ENCODE measurements at places on chromosomes 1 and 21.

- DNase-seq: no peak
These were observed 36.2 kb upstream of the ACTRT2 start for GRCh38 chr1:2985067-2985561.

- peak; percentile 96 for DNase-seq
These were observed at the start of gene CELF3 for GRCh38 chr1:151716771-151717631. TSS of gene CELF3 (minus strand) at chr1:151716803. CDS start at chr1:151716020, 783 bp downstream.

- no peak for DNase-seq
These were observed 5.5 kb upstream of the PPIE start for GRCh38 chr1:39733161-39733560.

DNA sequence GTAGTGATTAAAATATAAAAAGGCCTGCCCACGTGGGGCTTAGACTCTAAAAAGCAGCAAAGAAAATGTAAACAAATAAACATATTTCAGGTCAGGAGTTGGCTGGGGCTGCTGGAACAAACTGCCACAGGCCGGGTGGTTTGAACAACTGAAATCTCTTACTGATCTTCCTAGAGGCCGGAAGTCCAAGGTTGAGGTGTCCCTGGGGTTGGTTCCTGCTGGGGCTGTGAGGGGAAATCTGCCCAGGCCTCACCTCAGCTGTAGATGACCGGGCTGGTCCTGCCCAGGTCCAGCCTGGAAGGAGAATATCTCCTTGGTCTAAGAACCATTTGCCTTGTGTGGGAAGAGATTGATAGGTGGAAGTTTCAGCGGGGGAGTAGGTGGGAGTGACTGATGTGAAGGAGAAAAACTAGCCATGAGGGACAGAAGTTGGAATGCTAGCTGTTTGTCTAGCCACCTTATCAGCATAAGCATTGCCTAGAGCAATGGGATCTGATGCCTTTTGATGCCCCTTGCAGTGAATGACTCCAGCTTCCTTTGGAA, 221.1 kb downstream of the DYRK1A start:
- DNase-seq: no peak

DNA sequence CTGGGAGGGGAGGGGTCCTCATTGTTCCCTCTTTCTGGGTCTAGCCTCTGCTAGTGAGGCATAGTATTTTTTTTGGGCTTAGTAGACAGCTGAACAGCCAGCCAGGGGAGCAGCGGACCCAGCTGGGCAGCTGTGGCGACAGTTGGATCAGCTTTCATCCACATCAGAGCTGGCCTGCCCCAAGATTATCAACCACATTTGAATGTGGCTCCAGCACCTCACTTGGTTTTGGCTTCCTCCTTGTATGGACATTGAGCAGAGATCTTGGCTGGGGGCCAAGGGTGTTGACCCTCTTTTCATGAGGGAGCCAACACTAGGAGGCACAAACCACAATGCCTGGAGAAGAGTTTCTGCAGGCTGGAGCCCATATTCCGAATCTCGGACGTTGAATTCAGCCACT, 25.0 kb downstream of the WNT4 start:
- no peak for DNase-seq

DNA sequence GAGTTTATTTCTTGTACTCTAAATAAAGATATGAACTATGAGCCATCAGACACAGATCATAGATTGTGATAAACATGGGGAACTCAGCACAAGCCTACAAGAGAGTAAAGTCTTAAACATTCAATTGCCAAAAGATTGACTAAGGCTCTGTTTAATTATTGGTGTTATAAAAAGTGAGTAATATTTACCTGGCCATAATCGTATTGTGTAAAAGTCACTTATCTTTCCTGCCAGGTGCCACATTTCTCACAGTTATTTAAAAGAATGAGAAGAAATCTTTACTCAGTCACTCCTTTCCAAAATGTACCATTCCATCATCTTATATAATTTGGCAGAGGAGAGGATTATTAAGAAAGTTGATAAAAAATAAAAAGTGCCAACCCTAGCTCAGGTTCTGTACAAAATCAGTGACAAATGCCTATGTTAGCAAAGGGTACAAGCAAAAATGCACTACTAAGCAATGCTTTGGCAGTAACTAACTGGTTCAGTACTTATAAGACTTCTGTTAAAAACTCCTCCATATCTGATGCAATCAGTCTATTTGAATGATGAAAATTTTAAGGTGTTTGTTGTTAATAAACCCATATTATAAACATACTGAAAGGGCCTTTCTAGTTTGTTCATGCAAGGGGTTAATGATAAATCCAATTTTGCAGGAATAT, 5.8 kb upstream of the NR5A2 start:
- DNase-seq: no peak

DNA sequence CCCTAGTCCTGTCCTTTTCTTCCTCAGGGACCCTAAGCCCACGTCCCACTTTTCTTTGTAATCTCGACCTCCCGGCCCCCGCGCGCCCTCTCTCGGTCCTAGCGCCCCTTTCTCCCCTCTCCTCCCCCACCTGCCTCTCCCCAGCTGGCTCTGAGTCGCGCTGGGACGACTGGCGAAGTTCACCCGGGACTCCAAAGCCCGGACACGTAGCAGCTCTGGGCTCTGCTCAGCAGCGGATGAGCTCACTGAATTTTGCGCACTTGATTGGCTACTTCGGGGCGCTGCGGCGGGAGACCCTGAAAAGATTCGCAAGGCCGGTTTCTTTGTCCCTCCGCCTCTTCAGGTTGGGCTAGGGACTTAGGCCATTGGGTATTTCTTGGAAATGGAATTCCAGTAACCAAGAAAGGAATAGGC, 16.3 kb upstream of the ACKR1 start:
- DNase-seq: no peak

- no peak for DNase-seq
These were observed 99.6 kb upstream of the KAZN start for GRCh38 chr1:14498839-14499238.

DNA sequence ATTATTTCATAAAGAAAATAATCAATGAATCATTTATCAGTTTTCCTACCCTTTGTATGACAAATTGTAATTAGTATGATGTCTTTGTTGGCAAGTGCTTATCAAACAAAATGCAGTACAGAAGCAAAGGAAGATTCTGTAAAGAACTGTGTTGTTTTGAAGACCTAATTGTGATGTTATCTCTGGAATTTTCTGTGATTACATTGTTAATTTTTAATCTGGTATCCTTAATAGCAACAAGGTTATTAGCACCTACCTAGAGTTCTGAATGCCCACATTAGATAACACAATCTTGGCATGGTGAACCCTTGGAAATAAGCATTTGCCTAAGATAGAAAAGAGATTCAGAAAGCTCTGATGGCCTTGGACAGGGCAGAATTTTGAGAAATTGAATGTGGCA, 274.1 kb upstream of the ST6GALNAC5 start:
- no peak for DNase-seq

DNA sequence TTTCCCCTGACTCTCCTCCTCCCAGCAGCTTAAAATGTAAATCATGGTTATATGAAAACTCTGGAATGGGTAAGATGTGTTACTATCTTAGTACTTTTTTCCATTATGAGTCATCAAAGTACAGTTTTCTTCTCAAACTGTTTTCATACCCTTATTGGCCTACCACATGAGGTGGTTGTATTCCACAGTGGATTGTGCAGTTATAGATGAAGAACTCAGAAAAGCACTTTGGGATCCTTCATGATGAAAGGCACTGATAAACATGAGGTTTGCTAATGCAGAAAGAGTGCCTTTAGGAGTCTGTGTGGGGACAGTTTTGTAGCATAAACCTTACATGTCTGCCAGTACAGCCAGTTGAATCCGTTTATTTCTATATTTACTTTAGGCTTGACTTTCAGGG, 32.0 kb upstream of the MYOCOS start:
- no peak for DNase-seq

- DNase-seq: no peak
These were observed 14.2 kb downstream of the PRRX1 start for GRCh38 chr1:170678027-170678600.

DNA sequence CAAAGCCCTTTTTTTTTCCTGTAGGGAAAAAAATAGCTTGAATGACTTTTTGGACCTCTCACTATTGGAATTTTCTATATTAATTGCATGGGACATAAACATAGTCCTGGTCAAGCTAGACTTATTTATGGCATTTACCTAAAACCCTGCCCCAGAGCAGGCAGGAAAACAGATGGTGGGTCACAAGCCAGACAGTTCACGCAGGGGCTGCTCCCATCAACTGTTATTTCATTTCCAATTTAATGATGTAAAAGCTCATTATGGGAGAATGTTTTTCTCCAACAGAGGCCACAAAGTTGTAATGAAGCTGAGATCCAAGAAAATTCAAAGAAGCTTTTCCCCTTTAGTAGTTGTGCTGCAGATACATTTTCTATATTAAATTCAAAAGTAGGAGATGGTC, 99.2 kb downstream of the SGIP1 start:
- DNase-seq: no peak

GRCh38 chr1:31795801-31796621, 19.8 kb downstream of the SPOCD1 start:
- DNase-seq: peak; percentile 14

DNA sequence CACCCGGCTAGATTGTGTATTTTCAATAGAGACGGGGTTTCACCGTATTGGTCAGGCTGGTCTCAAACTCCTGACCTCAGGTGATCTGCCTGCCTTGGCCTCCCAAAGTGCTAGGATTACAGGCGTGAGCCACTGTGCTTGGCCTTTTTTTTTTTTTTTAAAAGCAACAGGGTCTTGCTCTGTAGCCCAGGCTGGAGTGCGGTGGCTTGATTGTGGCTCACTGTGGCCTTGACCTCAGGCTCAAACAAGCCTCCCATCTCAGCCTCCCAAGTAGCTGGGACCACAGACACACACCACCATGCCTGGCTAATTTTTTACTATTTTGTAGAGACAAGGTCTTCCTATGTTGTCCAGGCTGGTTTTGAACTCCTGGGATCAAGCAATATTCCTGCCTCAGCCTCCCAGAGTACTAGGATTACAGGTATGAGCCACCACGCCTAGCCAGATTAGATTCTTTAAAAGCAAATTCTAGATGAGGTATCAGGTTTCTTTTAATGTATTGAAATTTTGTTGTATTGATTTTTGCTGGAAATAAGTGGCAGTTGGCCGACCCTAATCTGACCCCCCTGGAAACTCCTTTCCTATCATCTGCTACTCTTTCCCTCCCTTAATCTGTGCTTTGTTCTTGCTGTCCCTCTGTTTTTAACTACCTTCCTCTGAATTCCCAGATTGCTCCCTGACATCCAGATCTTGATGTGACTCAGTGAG, 26.6 kb downstream of the ZFYVE9 start:
- DNase-seq: no peak

GRCh38 chr1:21541329-21541728, 32.1 kb downstream of the ALPL start:
- DNase-seq: no peak

DNA sequence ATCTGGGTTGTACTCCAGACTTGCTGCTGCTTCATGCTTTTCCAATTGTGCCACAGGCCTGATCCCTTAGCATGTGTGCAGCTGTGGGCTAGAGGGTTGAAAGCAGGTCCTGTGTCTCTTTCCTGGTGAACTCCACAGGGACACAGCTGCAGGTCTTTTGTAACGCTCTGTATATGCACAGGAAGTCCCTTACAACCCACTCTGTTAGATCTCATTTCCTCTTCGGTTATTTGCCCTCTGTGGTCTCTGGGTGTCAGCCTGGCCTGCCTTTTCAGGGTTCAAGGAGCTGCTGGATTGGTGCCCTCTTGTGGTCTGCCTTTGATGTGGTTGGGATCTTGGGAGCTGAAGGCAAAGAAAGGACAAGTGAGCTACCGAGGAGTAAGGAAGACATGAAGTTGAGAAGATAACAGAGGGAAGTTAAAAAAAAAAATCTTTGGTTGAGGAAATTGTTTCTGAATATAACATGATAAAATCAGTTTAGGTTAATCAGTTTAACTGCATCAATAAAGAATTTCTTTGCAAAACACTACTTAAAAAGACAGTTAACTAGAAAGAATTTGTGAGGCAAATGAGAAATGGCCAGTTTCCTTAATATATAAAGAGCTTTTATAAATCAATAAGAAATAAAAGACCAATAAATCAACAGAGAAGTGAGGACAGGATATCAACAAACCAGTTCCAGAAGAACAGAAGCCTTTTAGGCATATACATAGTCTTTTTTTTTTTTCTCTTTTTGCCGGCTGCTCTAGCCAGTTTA, 44.1 kb downstream of the UCK2 start:
- DNase-seq: no peak

GRCh38 chr1:192376374-192376773, 59.6 kb downstream of the RGS21 start:
- no peak for DNase-seq

GRCh38 chr1:113830039-113830438, 17.8 kb upstream of the RSBN1 start:
- no peak for DNase-seq

DNA sequence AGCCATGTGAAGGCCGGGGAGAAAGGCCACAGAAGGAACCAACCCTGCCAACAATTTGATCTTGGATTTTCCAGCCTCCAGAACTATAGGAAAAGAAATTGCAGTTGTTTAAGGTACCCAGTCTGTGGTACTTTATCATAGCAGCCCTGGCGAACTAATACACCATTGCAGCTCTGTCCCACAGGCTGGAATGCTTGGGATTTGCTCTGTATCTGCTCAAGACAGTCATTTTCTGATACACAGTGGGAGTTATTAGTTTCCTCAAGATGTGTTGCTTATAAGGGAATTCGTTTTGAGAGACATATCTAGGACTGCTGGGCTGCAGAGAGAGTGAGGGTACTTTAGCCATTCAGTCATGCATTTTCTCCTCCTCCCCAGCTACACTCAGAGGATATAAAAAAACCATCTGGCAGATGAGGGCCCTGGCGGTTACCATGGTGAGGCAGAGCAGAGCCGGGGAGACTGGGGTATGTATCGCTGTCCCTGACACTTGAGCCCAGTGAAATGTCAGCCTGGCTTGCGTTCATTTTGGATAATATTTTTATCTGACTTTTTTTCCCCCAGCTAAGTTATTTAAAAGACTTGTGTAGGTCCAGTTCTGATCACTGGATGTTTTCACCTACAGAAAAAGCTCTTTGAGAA, 104.6 kb downstream of the DIRAS3 start:
- peak; percentile 63 for DNase-seq

DNA sequence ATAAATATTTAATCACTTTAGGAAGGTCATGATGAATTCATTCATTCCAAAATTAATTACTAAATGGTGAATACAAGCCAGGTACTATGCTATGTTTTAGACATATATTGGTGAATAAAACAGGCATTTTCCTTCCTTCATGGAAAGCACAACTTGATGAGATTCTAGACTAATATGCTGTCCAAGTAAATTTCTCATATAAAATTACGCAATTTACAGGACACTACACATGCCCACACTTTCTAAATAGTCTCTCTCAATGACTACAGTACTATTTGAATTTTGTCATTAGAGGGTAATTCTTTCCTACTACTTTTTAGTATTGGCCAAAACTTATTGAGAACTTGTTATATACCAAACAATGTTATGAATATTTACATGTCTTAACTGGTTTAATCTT, 150.6 kb downstream of the CRB1 start:
- DNase-seq: no peak

DNA sequence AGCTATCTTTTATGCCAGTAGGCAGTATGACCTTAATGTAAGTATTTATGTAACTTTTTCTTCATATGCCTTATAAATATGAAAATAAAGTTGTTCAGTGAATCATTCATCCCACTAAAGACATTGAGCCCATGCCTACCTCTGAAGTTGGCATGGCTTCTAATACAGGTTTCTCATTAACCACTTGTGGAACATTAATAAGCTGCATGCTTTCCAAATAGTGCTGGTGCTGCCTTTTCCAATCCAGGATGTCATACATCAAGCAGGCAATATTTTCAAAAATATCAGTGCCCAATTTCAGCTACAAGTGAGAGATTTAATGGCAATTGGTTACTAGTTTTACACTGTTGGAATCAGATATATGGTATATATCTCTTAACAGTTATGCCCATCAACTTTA, 92.0 kb downstream of the SPAG17 start:
- DNase-seq: no peak

GRCh38 chr1:29062157-29062942, 61.4 kb downstream of the TMEM200B start:
- DNase-seq: no peak

- no peak for DNase-seq
These were observed 53.4 kb upstream of the COL6A1 start for GRCh38 chr21:45927851-45928850.

Data from NCI-H1436 (cell line).